ENCODE measurements at places on chromosomes 13 and 19.
A peak's percentile ranks its signal among the peaks of the same experiment; 100 is the strongest.

- no peak for DNase-seq
Observed at GRCh38 chr19:41220811-41221210, 1.8 kb downstream of the AXL start.

DNA sequence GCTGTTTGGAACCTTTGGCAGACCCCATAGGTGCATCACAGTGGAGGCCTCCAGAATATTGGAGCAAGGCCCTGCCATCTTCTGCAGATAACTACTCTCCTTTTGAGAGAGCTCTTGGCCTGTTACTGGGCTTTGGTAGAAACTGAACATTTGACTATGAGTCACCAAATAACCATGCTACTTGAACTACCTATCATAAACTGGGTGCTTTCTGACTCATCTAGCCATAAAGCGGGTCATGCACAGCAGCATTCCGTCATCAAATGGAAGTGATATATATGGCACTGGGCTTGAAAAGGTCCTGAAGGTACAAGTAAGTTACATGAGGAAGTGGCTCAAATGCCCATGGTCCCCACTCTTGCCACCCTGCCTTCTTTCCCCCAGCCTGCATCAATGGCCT, 782.5 kb upstream of the SLITRK6 start:
- no peak for DNase-seq

DNA sequence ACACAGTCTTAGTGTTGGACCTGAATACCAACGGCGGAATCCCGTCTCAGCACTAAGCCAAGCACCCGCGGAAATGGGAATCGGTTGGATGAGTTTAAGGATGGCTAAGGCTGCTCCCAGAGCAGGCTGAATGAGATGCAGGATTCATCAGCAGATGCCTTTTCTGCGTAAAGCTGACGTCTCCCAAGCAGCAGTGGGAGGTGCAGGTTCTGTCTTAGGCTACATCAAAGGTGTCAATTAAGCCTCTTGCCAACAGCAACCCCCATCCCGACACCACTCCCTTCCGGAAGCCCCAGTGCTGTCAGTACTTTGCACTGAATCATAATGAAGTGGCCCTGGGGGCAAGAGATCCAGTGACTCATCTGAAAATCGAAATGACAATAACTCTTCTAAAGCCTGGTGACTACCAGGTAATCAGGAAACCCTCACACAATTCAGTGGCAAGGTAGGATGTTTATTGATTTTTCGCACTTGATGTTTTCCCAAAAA, 275.6 kb downstream of the DCLK1 start:
- peak; percentile 96 for DNase-seq

GRCh38 chr19:10289167-10289835, 451 bp upstream of the ICAM5 start:
- DNase-seq = peak; percentile 57

DNA sequence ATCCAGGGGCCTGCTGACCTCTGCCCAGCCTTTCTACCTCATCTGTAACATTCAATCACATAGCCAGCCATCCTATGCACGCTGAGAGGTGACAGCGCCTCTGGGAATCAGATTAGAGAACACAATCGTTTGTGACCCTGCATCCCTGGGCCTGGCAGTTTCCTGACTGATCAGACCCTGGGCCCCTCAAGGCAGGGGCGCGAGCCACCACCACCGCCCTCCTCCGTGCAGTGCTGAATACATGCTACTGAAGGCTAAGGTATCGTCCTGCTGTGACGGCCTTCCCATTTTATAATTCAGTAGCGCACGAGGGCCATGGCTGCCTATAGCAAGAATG, 1.3 kb downstream of the TMTC4 start:
- DNase-seq = peak; percentile 78

- DNase-seq = no peak
Observed at GRCh38 chr19:32812571-32812970, 57.0 kb downstream of the SLC7A9 start.

GRCh38 chr13:34349091-34349722, 531.3 kb downstream of the RFC3 start:
- no peak for DNase-seq

- DNase-seq = no peak
Observed at GRCh38 chr13:96771486-96772367, 222.5 kb downstream of the OXGR1 start.

GRCh38 chr13:47843005-47843404, 158.1 kb downstream of the SUCLA2 start:
- no peak for DNase-seq

GRCh38 chr13:53110181-53110580, 81.6 kb downstream of the OLFM4 start:
- peak; percentile 63 for DNase-seq

DNA sequence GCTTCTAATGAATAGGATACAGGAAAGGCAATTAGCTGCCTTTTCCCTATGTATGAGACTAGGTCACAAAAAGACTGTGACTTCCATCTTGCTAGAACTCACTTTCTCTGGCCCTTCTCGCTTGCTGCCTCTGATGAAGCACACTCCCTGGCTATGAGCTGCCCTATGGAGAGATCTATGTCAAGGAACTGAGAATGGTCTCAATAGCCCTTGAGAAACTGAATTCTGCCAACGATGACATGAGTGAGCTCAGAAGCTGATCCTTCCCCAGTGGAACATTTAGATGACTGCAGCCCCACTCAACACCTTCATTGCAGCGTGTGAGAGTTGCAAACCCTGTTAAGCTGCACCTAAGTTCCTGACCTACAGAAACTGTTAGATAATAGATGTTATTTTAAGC, 309.8 kb downstream of the COG6 start:
- DNase-seq = no peak

DNA sequence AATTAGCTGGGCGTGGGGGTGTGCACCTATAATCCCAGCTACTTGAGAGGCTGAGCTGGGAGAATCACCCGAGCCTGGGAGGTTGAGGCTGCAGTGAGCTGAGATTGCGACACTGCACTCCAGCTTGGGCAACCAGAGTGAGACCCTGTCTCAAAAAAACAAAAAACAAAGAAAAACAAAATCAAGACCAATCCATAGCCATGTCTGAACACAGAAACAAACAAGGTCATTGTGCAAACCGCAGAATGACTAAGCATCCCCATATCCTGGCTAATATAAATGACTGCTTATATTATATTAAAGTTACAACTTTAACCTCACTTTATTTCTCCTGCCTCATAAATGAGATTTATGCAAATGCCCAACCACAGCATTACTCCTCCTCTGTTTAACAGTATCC, 2.3 kb upstream of the LYPD3 start:
- DNase-seq = no peak

GRCh38 chr13:51599444-51600176, 15.3 kb downstream of the WDFY2 start:
- DNase-seq = no peak

DNA sequence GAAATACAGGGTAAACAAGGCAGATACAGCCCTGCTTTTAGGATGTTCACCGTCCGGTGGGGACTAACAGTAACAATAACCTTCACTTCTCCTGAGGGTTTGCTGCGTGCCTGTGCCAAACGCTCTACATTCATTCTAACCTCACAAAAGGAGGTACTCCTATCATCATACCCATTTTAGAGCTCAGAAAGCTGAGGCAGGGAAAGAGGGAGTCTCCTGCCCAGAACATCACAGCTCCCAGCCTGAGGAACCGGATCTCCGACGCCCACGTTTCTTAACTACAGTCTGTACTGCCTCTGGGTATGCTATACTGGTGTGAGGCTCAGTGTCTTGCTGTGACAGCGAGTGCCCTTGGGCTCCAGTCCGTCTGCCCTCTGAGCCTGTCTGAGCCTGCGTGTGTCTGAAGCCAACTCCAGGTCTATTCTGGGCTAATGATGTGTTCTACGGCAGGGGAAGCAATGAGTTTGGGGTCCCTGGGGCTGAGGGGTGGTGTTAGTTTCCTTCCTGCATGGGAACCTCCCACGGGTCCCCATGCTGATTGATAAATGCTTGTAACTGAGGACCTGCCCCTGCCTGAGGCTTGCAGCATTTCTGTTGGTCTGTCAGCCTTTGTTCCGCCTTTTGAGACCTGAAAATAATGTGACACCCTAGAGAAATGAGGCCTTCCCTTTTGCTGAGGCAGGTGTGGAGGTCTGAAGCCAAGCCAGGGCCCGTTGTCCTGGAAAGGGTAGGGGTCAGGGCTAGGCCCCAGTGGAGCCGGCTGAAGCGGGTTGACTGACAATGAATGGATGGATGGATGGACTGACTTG, 4.9 kb downstream of the LIPE start:
- peak; percentile 67 for DNase-seq

GRCh38 chr13:27481766-27482165, 31.4 kb upstream of the MTIF3 start:
- peak; percentile 90 for DNase-seq

DNA sequence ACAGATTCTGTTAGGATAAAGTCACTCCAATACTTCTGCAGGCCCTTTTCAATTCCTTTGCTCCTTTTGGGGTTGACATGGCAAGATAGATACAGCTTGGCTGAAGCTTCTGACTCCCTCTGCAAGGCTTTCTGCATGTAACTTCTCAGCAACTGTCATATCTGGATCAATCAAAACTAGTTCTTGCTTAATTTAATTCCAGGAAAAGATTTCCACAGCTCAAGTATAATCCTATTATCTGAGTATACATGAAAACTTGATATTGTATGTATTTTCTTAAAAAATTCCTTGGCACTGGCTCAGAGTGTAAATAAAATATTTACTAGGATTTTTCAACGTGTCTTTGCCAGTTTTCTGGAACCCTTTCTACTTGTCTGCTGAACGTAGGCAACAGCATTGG, 109.6 kb downstream of the STARD13 start:
- no peak for DNase-seq

- DNase-seq = no peak
Observed at GRCh38 chr19:33110137-33110910, 21.6 kb upstream of the WDR88 start.

DNA sequence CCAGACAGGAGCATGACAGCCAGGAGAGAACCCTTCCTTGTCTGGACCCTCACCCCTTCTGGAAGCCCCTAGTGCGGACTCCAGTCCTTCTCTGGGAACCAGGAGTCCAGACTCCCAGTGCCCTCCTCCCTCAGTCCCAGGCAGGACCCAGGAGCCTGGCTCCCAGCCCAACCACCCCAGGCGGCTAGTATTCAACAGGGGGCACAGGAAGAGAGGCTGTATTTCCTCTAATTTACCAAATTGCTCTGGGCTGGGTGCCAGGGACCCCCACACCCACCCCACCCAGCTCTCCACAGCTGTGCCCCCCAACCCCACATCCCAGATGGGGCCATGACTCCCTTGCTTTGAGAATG, 3.3 kb downstream of the GRIN2D start:
- DNase-seq = no peak

DNA sequence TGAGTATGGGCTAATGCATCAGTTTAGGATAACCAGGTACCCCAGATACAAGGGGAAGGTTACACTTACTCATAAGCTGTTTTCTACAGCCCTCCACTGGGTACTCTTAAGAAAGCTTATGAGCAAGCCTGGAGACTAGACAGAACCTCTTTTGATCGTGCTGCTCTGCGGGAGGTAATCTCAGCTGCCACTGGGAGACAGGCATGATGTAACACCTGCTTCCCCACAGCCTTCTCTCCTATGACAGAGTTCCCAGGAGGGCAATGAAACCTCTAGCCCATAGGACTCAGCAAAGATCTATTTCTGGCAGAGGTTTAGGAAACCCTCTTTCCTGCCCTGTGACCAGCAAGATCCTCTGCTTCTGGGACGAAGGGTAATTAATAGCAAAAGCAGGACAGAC, 65.6 kb downstream of the WASF3 start:
- DNase-seq = no peak

DNA sequence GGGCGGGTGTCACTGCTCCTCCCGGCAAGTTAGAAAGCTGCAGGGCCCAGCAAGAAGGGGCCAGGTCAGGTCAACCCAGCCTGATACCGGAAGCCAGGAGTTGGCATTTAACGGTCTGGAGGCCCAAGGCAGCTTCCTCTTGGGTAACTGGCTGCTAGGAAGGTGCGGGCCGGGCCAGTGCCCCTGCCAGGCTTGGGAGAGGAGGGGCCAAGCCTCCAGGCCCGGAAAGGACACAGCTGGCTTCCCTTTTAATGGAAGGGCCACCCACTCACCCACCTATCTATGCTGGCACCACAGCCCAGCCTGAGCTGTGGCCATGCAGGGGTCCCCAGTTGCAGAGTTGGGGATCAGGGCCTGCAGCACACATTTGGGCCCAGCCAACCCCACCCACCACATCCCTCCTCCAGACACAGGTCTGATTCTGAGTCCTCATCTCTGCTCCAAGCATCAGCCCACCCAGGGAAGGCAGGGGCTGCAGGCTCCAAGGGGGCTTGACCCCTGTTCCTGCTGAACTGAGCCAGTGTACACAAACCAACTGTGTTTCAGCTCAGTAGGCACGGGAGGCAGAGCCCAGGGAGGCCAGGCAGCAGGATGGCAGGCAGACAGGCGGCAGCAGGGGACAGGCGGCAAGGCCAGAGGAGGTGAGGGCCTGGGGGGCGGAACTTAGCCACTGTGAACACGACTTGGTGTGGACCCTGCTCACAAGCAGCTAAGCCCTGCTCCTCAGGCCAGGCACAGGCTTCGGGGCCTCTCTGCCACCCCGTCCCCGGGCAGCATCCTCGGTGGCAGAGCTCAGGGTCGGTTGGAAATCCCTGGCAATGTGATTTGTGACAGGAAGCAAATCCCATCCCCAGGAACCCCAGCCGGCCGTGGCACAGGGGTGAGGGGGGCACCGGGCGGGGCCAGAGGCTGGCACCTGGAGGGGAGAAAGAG, 40.8 kb downstream of the ZSWIM4 start:
- DNase-seq = no peak

- no peak for DNase-seq
Observed at GRCh38 chr19:14378890-14379289, 2.4 kb upstream of the ADGRE5 start.

GRCh38 chr13:55120631-55121030, 2020.1 kb upstream of the PRR20A start:
- DNase-seq = no peak

DNA sequence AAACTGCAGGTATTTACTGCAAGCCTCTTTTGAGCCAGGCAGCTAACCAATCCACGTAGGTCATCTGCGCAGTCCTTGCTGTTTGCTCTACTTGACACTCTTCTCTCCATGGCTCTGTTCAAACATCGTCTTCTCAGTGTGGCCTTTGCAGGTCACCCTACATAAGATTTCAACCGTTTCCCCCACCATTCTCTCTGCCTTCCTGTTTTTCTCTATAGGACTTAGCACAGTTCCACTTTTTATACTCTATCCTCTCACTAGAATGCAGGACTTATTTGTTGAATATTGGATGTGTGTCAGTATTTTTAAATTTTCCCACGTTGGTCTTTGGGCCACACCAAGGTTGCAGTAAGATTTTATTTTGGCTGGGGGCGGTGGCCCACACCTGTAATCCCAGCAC, 1.7 kb upstream of the FBXW9 start:
- DNase-seq = no peak
